ENCODE measurements at places on chromosomes 5 and 9. TPM values are rescaled to one million over a fixed set of nuclear protein-coding genes. Genes with fewer than 3 reads are reported as not detected.

DNA sequence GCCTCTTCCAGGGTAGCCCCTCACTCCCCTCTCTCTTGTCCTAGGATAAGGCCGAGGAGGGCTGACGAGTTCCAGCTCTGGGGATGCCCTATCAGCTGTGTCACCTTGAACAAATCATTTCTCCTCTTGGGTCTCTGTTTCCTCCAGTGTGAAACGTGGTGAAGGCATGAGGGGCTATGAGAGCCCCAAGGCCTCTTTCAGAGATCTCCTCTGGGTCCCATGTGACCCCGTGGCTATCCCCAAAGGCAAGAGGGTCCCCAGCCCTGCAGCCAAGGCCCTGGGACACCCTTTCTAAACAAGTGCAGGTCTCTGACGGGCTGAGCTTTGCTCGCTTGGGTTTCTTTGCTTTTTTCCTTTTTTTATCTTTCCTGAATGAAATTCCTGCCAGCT lies 25.5 kb upstream of the SPTLC1 start:
- H3K27me3 ChIP-seq = no peaks in the 10 kb centered on the region
- peaks cover 14% of the 10 kb centered on the region for H3K4me1 ChIP-seq
- H3K27ac ChIP-seq = no peak overlapping the region
- no peak for DNase-seq
- H3K36me3 ChIP-seq = no peaks in the 10 kb centered on the region
- H3K4me3 ChIP-seq = peak overlapping the region; percentile 48

DNA sequence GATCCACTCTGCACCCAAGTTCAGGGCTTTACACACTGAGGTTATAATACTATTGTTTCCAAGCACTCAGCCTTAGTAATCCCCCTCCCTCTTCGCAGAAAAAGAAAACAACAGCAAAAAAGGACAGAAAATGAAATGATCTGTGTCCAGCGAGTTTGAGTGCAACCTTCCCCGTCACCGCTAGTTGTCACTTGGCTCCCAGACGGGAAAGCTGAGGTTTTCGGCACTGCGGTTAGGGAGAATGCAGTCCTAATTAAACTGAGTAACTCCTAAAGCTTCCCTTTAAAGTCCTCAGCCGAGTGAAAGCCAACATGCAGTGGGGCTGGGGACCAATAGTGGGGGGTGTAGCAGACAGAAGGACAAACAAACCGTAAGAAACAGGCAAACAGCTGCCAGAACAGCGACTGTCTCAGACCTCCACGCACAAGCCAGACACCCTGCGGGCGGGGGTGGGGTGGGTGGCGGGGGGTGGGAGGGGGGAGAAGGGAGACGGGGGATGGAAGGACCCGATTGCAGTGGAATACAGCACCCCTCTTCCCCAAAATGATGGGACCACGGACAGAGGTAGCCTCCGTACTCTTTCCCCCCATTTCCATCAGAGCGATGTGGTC lies 680 bp downstream of the GLRA1 start:
- H3K27me3 ChIP-seq = no peaks in the 10 kb centered on the region
- no peaks in the 10 kb centered on the region for H3K4me1 ChIP-seq
- H3K4me3 ChIP-seq = no peak overlapping the region
- DNase-seq = no peak
- no peak overlapping the region for H3K27ac ChIP-seq

DNA sequence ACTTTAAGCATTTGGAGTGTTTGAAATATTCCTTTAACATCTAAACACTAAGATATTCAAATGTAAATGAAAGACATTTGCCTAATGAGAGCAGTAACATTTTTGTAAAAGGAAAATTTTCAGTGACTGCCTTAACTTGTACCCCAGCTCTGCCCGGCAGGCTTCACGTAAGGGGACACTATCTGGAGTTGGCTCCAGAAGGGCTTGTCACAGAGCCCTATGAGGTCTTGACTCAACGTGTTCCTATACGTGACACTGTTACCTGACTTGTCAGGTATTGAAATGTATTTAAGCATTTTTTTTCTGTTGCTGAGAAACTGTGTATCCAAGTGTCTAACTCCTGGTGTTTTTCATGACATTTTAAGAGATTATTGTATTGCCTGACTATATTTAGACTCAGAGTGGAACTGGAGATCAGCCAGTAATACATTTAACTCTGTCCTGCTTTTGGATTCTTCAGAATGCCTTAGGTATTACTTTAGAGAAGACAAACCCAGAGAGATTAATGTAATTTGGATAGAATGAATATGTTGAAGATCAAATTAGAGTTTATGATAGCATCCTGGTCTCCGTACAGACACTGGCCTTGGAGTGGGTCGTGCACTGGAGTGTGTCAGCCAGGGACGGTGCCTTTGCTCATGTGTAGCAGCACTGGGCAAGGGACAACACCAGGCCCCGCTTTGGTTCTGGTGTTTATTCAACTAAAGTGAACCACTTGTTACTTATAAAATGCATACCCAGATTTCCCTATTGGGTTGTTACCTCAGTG lies 34.6 kb upstream of the PHF2 start:
- no peak overlapping the region for H3K27ac ChIP-seq
- no peaks in the 10 kb centered on the region for H3K27me3 ChIP-seq
- no peak overlapping the region for H3K4me3 ChIP-seq
- DNase-seq = no peak
- peaks cover 19% of the 10 kb centered on the region for H3K36me3 ChIP-seq

- H3K36me3 ChIP-seq = no peaks in the 10 kb centered on the region
- no peaks in the 10 kb centered on the region for H3K27me3 ChIP-seq
- no peak overlapping the region for H3K27ac ChIP-seq
- no peak for DNase-seq
Observed at GRCh38 chr5:54378707-54379106, 68.3 kb upstream of the ARL15 start.

GRCh38 chr5:97134634-97135033 lies 7.8 kb downstream of the LIX1 start:
- H3K4me3 ChIP-seq = no peak overlapping the region
- H3K36me3 ChIP-seq = no peaks in the 10 kb centered on the region
- no peaks in the 10 kb centered on the region for H3K4me1 ChIP-seq
- DNase-seq = no peak
- H3K27ac ChIP-seq = no peak overlapping the region
- no peaks in the 10 kb centered on the region for H3K27me3 ChIP-seq

- H3K27me3 ChIP-seq = no peaks in the 10 kb centered on the region
- DNase-seq = no peak
- no peak overlapping the region for H3K4me3 ChIP-seq
Observed at GRCh38 chr5:89769975-89770374, 639.6 kb downstream of the CETN3 start.

GRCh38 chr9:979983-980382 lies 3.5 kb downstream of the DMRT3 start:
- H3K36me3 ChIP-seq = no peaks in the 10 kb centered on the region
- no peak overlapping the region for H3K27ac ChIP-seq
- H3K4me1 ChIP-seq = no peaks in the 10 kb centered on the region
- H3K27me3 ChIP-seq = peaks cover 57% of the 10 kb centered on the region
- DNase-seq = no peak

DNA sequence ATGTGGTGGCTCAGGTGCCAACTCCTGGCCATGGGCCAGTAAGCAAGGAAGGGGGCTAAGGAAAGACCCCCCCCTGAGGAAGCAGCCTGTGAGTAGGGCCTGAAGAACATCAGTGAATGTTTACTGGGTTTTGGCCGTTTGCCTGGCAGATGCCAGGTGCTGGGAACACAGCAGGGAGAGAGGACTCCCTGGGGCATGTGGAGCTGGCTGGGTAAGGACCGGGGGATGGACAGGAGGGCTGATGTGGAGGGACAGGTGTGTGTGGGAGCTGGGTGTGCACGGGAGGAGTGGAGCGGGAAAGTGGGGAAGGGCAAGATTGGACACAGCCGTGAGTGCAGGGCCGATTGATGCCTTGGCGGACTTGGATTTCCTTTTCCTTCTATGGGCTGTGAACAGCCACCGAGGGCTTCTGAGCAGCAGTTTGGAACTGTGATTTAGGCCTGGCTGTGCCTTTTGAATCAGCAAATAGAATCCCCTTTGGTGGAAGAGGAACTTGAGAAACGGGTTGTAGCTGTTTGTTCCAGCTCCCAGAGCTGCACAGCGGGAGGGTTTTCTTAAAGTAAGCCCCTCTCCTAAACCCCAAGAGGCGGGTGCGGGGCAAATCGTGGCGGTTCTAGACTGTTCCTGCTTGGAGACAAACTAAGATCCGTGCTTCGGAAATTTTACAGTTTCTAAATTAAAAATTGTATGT lies 3.1 kb downstream of the HMCN2 start:
- no peak overlapping the region for H3K4me3 ChIP-seq
- peaks cover 11% of the 10 kb centered on the region for H3K27me3 ChIP-seq
- DNase-seq = peak; percentile 19
- H3K27ac ChIP-seq = no peak overlapping the region
- no peaks in the 10 kb centered on the region for H3K4me1 ChIP-seq
- no peaks in the 10 kb centered on the region for H3K36me3 ChIP-seq

- no peak overlapping the region for H3K27ac ChIP-seq
- H3K4me3 ChIP-seq = no peak overlapping the region
- DNase-seq = no peak
- no peaks in the 10 kb centered on the region for H3K27me3 ChIP-seq
- H3K4me1 ChIP-seq = no peaks in the 10 kb centered on the region
- H3K36me3 ChIP-seq = no peaks in the 10 kb centered on the region
Observed at GRCh38 chr5:170223906-170224305, 8.9 kb upstream of the C5orf58 start.

PCDHB9 gene
- 2.4 TPM for total RNA-seq

AIF1L gene
- total RNA-seq = 397 TPM

SHB gene
- total RNA-seq = 39.8 TPM

BHMT gene
- total RNA-seq = 30.7 TPM

CCL19 gene
- total RNA-seq = 60.8 TPM

PRDM9 gene
- total RNA-seq = not detected
